ENCODE measurements at places on chromosomes 13 and 19.

GRCh38 chr19:16458391-16459341 lies 13.1 kb downstream of the EPS15L1 start:
- no peak for DNase-seq

DNA sequence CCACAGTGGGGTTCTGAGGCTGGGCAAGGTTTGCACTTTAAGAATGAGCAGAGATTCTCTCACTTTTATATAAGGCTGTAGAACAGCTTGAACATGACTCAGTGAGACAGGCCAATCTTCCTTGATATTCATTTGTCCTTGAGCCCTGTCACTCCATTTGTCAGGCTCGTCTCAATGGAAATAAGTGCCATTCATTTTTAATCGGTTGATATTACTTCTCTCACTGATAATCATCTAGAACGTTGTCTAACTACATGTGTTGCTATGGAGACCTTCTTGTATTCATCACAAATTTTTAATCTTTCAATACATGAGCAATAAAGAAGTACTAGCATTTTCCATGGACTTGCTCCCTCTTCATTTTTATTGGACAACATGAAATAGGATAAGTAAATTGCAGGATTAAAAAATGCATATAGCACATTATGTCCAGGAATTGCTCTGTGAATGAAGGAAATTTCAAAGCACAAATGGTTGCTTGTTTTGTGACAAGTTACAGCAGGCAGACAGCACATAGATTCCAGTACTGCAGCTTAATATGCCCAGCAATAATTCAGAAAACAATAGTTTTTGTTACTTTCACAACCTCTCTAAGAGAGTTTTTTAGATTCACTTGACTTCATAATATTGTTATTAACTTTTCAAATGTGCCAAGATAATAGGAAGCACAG lies 1178.4 kb upstream of the ATXN8OS start:
- DNase-seq, result no peak

DNA sequence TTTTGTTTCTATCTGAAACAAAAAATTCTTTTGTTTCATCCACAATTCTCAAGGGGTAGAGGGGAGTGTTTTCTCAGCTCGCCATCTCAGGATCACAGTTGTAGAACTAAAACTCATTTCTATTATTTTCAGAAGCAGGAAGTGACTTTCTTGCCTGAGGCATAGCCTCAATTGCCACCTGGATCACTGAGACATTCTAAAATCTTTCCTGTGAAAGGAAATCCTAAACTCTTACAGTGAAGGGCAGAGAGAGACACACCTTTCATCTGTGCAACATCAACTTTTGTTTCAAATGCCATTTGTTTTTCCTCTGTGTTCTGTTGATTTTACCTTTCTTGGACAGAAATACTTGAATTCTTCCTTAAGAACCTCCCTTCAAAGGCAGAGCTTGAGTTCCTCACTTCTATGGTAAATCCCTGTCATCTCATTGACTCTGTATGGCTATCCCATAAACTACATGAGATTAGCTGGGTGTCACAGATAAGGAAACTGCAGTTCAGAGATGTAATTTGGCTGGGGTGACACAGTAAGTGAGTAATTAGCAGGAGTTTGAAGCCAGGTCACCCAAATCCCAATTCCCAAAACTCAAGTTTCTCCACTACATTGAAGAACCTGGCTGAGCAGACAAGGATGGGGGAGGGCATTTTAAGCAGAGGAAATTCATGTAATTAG lies 224.4 kb upstream of the HTR2A start:
- no peak for DNase-seq

GRCh38 chr19:56637976-56638555 lies 4.9 kb upstream of the SMIM17 start:
- peak; percentile 4 for DNase-seq

DNA sequence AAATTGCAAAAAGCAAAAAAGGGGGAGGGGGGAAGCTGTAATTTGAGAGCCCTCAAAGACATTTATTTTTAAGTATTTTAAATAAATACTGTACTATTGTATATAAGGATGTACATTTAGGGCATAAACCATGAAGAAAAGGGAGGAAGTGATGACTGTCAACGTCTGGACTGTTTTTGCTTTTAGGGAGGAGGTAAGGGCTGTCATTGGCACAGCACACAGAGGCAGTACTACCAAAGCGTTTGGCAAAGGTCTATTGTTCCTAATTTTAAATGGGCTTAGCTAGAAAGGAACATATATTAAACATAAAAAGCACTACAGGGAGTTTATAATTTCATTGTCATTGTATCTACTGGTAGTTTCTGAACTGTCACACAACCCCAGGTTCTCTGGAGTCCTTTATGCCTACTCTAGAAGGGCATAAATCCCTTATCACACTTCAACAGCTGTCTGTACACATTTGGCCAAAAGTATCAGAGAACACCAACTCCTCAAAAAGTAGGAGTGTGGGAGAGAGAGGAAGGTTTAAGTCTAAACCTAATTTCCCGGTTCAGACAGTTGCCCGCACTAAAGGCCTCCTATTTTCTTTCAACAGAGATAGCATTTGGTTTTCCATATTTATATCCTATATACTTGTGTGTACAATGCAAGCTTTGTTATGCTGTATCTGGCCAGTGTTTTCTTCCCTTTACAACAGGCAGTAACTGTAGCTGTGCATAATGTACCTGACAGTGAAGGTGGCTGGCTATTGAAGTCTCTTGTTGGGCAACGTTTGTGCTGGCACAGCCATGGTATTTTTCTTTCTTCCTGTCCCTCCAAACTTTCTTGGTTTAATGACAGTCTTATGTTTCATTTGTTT lies 406.2 kb downstream of the KLF5 start:
- DNase-seq, result no peak

DNA sequence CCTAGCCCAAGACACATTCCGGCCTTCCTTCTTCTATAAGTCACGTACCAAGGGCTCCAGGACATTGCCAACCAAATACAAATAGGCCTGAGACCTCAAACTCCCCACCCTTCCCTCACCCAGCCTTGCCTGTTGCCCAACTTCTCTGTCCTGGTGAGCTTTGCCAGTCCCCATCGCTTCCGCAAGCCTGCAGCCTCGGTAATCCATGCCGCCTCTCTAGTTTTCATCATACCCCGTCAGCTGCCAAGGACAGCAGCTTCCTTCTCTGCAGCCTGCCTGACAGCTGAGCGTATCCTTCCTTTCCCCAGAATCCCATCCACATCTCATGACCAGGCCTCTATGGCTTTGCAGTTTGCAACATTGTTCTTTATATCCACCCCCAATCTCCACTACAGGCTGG lies 36.6 kb upstream of the POMP start:
- DNase-seq, result no peak

- peak; percentile 93 for DNase-seq
Observed at GRCh38 chr19:869245-870177, 10.0 kb downstream of the CFD start.

- DNase-seq, result no peak
Observed at GRCh38 chr19:42155796-42156195, 23.6 kb upstream of the POU2F2 start.

DNA sequence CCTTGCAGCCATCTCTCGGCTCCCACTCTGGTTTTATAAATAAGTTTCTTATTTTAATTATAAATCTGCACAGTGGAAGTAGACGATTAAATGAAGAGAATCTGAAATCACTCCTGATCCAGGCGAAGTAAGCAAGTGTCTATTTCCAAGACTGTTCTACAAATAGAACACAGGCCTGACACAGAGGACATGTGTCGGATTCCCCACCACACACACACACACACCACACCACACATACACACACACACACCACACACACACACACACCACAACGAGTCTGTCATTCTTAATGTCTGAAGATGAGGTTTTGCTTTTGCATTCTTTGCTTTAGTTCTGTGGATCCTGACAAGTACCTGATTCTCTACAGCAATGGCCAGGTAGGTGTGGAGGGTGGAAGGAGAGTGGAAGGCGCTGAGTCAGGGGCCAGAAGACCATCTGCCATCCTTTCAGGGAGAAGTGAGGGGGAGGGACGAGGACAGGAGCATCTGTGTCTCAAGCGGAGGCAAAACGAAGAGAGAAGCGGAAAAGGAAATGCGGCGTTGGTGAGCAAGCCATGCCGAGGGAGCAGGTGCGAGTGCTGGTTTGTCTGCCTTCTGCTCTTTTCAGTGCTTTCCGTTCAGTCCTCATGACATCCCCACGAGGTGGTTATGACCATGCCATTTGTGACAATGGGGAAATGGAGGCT lies 110.2 kb downstream of the TEX26 start:
- no peak for DNase-seq

DNA sequence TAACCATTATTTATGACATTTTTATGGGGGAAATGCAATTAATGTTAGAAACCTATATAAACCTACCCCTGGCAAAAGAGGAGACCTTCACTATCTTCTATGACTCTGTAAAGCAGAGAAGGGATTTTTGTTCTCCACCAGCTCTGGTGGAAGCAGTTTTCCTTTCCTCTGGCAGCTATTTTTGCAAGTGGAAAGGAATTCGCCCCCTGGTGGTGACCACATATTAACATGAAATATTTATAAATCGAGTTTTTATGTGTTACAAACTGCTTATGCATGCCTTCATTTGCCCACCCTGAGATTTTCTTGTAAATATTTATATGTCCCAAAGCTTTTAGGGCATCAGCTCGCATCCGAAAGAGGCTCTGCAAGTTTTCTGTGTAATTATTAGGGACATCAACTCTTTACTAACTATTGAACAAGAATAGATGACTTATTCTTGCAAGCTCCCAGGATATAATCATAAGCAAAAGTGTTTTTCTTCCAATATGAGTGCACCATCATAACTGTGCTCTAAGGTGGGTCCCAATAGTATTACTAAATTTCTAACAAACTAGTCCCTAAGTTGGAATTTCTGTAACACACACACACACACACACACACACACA lies 62.4 kb downstream of the SERTM1 start:
- DNase-seq, result peak; percentile 15

- no peak for DNase-seq
Observed at GRCh38 chr19:11138601-11139300, 16.8 kb downstream of the SPC24 start.

DNA sequence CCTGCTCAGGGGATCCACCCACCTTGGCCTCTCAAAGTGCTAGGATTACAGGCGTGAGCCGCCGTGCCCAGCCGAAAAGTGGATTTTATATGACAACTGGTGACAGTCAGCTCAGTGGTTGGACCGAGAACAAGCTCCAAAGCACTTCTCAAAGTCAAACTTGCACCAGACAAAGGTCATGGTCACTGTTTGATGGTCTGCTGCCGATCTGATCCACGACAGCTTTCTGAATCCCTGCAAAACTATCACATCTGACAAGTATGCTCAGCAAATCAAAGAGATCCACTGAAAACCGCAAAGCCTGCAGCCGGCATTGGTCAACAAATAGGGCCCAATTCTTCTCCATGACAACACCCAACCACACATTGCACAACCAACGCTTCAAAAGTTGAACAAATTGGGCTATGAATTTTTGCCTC lies 21.6 kb upstream of the NAA16 start:
- no peak for DNase-seq

DNA sequence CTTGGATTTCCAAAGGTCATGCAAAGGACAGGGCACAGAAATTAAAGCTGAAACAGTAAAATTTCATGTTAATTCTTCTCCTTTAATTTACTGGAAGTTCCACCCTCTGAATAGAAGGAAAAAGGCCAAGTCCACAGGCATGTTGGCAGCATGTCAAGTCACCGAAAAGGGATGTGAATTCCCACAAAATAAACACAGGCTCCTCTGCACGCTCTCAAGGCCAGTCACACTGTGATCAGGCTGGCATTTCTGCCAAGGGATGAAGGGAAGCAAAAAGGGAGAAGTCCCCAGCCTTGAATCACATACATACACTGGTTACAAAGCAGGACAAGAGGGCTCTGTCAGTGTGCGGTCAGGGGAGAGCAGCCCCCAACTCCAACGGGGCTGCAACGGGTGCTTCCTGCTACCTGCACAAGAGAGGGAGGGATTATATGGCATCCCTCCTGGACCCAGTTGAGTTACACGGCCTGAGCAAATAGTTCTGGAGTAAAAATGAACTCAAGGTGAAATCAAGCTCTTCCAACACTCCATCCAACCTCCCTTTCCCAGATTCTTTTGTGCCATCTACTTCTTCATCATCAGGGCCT lies 6.9 kb downstream of the DCLK1 start:
- peak; percentile 33 for DNase-seq

DNA sequence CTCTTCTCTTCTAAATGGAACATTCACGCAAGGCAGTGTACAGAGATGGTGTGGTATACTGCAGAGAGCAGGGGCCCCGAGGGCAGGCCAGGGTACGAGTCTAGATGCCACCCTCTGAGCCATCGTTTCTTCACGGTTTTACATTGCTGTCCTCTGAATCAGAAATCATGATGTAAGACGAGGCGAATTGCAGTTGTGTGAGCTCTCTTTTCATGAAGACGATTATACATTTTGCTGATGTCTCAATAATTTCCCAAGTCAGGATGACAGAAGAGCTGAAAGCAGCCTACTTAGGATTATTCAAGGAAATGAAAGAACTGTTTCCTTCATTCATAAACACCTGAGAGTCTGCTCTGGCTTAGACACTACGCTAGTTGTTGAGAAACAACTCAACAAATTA lies 93.8 kb upstream of the RNF113B start:
- no peak for DNase-seq

- DNase-seq, result no peak
Observed at GRCh38 chr19:1261798-1262622, 7.1 kb upstream of the CIRBP start.

GRCh38 chr19:11025997-11026396 lies 63.3 kb upstream of the LDLR start:
- no peak for DNase-seq

GRCh38 chr13:114099191-114099590 lies 33.2 kb downstream of the RASA3 start:
- DNase-seq, result no peak

DNA sequence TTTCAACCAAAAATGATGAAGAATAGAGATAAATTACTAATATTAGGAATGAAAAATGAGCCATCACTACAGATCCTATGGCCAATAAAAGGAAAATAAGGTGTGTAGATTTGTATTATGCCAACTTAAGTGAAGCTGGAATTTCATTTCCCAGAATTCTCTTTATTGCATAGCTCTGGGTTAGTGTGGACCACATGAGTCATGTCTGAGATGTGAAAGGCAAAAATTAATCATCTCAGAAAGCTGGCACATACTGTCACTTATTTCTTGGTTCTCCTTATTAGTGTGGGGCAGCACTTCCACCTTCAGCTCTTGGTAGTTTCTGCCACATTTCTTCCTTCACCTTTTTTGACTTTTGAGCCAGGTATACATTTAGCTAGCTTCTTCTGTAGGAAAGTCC lies 82.6 kb downstream of the KATNAL1 start:
- no peak for DNase-seq

DNA sequence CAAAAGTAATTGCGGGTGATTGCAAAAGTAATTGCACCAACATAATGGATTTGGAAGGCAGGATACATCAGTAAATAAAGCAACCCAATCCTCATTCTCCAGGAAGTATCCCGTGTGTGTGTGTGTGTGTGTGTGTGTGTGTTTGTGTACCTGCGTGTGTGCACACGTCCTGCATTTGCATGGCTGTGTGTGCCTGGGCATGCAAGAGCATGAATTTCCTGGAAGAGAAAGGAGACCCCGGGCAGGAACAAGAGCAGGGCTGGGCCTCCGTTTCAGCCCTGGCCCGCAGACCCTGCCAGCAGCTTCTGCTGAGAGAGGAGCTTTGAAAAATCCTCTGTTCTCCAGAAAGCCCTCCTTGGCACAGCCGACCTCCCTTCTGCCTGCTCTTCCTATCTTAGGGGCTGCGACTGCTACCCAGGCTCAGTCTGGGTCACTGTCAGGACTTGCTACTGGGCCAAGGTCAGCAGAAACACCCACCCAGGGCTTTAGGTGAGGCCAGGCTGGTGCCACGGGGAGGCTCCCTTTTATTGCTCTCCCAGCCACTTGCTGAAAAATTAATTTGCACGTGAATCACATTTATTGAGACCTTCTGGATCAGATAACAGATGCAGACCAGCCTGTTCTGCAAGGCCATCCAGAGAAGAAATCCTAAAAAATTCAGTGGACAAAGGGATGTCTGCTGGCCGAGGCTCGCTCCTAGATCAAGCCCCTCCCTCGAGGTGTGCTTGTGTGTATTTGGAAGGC lies 258.3 kb downstream of the ZNF536 start:
- no peak for DNase-seq

Data from fibroblast of skin of left biceps (primary cell).